GM23248 (cell line): ENCODE measurements at places on chromosomes 7 and 10. TPM values are rescaled to one million over a fixed set of nuclear protein-coding genes. Genes with fewer than 3 reads are reported as not detected.

GRCh38 chr10:36175954-36176353 lies 533.9 kb upstream of the FZD8 start:
- DNase-seq = no peak

DNA sequence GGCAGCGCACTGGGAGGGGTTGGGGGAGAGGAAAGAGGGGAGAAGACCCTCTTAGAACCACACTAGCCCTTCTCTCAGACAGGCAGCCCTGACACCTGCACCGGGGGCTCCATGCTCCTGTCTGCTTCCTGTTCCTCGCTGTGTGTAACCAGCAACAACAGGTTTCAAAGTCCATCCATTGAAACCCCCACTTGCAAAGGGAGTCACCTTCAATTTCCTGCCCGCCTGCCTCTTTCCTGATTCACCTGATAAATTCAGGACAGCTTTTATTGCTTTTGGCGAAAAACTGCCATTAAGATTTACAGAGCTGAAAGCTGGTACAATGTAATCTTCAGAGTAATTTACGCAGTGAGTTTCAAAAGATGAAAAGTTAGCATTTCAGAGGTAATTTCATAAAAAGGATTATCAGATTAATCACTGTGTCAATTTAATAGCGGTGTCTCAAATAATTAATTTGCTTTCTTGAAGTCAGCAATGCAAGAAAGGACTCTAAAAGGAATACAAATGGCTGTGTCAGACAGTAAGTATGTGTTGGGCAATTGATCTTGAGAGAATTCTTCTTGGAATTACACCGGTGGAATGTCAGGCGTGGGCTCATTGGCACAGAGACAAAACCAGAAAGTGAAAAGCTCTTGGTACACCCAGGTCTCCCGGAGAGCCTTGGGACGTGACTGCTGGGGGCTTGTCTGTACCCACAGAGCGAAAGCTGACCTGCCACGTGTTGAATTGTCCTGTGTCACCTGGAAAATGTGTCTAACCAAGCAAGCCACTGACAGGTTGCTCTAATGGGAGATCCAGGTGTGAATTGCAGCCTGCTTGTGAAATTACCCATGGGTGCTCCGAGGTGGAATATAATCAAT lies 60.7 kb downstream of the TMEM209 start:
- DNase-seq = peak; percentile 81

DNA sequence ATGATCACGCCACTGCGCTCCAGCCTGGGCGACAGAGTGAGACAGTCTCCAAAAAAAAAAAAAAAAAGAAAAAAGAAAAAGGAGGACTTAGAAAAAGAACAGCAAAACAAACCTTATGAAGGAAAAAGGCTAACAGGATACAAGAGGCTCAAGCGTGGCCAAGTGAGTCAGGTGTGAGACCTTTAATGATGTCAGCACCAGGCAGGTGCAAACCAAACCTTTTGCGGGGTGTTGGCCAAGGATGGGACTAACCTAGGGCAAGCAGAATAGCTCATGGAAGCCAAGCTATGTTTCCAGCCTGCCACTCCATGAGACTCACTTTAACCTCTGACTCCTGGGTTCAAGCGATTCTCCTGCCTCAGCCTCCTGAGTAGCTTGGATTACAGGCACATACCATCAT lies 11.3 kb upstream of the GNA12 start:
- no peak for DNase-seq

DNA sequence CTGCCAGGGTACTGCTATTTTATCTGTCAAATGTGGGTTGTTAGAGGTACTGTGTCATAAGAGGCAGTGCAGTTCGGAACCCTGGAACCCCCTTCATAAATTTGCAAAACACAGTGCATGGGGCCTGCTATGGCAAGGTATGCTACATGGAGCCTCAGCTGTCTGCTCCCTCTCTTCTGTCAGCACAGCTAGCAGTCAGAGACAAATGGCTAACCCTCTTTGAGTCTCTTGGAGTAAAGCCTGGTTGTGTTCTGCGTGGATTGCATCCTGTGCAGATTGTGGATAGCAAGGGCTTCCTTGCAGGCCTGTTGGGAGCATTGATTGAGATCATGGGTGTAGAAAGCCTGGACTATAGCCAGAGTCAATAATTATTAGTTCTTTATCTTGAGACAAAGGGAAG lies 397.8 kb downstream of the AUTS2 start:
- no peak for DNase-seq

- DNase-seq = no peak
These were observed 4.2 kb upstream of the NT5C3A start for GRCh38 chr7:33066771-33067170.

- DNase-seq = peak; percentile 19
These were observed 466.4 kb upstream of the ZMIZ1 start for GRCh38 chr10:78602201-78602932.

GRCh38 chr10:50033481-50033880 lies 34.3 kb upstream of the WASHC2A start:
- peak; percentile 83 for DNase-seq

DNA sequence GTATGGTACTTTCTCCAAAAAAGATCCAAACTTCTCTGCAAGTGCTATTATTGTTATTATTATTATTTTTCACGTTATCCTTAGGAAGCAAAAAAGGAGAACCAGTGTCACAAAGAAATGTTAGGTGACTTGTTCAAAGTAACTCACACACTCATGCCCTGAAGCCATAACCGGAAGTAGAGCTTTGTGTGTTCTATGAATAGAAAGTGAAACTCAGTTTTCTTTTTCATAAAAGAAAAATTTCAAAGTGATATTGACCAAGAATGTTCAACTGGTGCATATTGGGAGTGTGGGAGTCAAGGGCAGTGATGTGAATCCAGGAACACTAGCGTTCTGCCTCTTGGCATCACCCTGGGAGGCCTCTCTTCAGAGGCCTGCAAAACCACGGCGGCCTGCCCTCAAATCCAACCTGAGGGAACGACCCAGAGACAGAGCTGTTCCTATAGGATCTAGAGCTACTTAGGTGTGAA lies 106.1 kb downstream of the PRKCQ start:
- DNase-seq = peak; percentile 14

GRCh38 chr7:123054357-123055133 lies 59.0 kb upstream of the TAS2R16 start:
- no peak for DNase-seq

- DNase-seq = no peak
These were observed 9.2 kb downstream of the ZSCAN25 start for GRCh38 chr7:99625961-99626360.

- no peak for DNase-seq
These were observed 5.0 kb downstream of the MAD1L1 start for GRCh38 chr7:2227699-2228098.

DNA sequence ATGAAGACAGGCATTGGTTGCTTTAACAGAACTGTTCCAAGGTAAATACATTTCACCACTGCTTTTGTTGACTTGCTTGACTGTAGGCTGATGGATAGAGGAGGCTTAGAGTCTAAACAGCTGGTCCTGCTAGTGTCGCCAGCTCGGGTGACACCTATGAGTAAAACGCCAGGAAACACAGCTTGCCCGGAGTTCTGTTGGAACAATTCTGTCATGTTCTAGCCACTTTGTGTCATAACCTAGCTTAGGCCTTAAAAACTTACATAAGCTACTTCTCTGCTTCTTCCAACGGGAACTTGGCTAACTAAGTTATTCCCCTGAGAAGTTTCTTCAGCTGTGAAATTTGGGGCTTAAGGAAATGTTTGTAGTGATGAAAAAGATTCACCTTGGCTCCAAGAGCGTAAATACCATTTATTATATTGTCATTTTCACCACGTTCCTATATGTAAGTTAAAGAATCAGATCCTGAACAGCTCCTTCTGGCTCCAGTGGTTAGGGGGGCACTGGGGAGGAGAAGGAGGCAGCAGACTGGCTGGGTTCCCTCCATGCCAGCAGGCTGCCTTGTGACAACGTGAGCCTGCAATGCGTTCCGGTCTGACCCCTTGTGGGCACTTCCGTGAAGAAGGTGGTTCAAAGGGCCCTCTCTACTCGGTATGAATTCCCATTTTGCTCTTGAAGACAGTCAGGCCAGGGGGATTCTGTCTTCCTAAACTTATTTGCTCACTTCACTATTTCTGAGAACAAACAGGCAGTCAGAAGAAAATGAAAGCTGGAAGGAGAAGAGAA lies 253.2 kb downstream of the BMPER start:
- no peak for DNase-seq

DNA sequence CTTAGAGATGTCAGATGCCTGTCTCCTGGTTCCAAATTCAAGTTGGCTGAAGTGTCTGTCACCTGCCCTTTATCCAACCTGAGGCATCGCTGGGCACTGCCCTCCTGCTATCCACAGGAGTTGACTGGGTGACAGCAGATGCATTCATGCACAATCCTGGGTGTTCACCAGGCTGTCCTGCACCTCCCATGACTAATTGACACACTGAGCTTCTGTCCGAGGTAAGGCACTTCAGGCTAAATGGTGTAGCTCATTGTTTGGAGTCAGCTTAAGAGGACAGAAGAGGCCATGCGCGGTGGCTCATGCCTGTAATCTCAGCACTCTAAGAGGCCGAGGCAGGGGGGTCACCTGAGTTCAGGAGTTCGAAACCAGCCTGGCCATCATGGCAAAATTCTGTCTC lies 2.4 kb downstream of the UCMA start:
- no peak for DNase-seq

GRCh38 chr7:84492098-84493034 lies 297.8 kb upstream of the SEMA3A start:
- peak; percentile 75 for DNase-seq

- peak; percentile 92 for DNase-seq
These were observed 170.4 kb downstream of the BMPER start for GRCh38 chr7:34075523-34076370.

DNA sequence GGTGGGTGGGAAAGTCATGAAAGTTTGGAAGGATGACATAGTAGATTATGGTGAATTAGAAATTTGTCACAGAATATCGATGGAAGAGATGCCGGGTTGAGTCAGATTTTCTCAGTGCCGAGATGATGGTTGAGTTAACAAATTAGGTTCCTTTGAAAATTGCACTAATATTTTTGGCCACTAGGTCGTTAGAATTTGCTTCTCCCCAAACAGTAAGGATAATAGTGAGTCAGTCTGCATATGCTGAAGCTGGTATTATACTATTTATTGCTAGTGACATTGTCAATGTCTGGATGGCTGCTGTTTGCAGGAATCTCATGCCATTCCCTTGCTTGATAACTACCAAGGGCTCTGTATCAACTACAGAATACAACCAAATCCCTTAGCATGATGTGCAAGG lies 37.7 kb upstream of the MINDY3 start:
- DNase-seq = peak; percentile 65

GRCh38 chr10:70493660-70494234 lies 15.2 kb downstream of the PALD1 start:
- no peak for DNase-seq

GRCh38 chr10:110425684-110426293 lies 71.9 kb upstream of the DUSP5 start:
- DNase-seq = peak; percentile 98

DNA sequence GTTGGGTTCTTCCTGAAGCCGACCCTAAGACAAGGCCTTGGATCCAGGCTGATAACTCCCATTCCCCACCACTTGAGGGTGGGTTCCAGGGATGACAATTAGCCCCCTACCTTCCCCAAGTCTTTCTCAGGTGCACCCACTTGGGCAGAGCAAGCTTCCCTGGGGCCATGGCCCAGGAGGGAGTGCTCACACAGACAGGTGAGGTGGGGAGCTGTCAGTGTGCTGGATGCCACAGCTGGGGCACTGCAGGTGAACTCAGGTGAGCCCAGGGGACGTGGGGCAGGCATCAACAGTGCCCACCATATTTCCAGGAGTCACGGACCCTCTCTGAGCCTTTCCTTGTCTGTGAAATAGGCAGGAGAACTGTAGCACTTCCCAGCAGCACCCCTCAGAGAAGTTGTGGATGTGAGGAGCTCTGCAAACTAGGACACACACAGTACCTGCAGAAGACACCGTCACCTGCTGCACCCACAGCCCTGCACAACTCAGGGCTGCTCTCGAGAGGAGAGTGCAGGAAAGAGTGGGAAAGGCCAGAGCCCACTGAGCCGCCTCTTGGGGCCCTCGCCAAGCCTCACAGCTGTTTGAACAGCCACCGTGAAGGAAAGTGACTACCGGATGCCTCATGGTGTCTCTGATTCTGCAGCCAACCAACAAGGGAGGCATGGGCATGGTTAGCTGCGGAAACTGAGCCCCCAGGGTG lies 17.9 kb downstream of the SH3PXD2A start:
- no peak for DNase-seq

GRCh38 chr10:71964098-71964742 lies at the start of gene CHST3:
CHST3 (plus strand) TSS chr10:71964395; CDS start chr10:72005843, 41,448 bp downstream.
- DNase-seq = peak; percentile 84

- no peak for DNase-seq
These were observed 9.2 kb upstream of the ATXN7L1 start for GRCh38 chr7:105885387-105886111.

GRCh38 chr10:3195726-3196125 lies 23.1 kb upstream of the PITRM1 start:
- no peak for DNase-seq

- no peak for DNase-seq
These were observed 21.3 kb upstream of the IFIT2 start for GRCh38 chr10:89280508-89280907.

GRCh38 chr7:106767498-106768323 lies 97.4 kb upstream of the PIK3CG start:
- peak; percentile 60 for DNase-seq

GRCh38 chr7:121151774-121152221 lies 163.3 kb downstream of the CPED1 start:
- DNase-seq = no peak

GRCh38 chr10:84294766-84295447 lies 33.5 kb upstream of the CCSER2 start:
- no peak for DNase-seq

DNA sequence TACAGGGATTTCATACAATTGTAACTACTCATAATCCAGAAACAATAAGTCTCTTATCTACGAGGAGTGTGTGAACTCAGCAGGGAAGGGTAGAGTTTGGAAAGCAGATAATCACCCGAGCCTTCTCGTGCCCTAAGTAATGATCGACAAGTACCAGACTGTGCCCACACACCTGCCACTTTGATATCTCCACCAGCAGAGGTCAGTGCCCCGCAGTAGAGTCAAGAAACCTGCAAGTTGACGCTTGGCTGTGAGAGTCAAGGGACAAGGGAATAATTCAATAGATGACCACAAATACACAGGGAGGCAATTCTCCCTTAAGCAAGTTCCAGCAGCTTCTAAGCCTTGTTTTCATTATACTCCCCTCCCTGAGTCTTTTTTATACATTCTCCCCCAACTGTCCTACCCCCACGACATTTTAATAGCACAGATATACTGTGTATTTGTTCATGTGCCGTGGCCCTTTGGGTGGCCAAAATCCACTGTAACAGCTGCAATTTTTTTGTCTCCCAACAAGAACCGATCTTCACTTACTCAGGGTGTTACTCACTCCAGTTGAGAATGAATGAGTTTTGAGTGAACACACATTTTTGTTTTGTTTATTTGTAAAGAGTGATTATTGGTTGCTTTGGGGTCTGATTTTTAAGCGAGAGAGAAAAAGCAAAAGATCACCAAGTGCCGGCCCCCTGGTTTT lies 106.9 kb upstream of the RHEB start:
- peak; percentile 24 for DNase-seq

Gene PTCD1
- total RNA-seq = 5.2 and 13.7 TPM in 2 replicates

Gene ELAPOR2
- 1.0 and 1.8 TPM in 2 replicates for total RNA-seq

Gene PAPOLB
- total RNA-seq = 0.11 TPM in 1 of 2 replicates, not detected in the other

Gene PTN
- 8.1 and 8.3 TPM in 2 replicates for total RNA-seq

Gene FAM25C
- not detected in 2 replicates for total RNA-seq

Gene TAS2R41
- total RNA-seq = not detected in 2 replicates

Gene AP1S1
- 198 and 236 TPM in 2 replicates for total RNA-seq

Gene HTR5A
- total RNA-seq = not detected in 2 replicates

Gene FFAR4
- total RNA-seq = not detected in 2 replicates
